ENCODE measurements at places on chromosomes 13 and 19. TPM values are rescaled to one million over a fixed set of nuclear protein-coding genes. Genes with fewer than 3 reads are reported as not detected.

PNMA8A gene
- total RNA-seq: not detected

SIGLEC8 gene
- total RNA-seq: not detected

DNAJC3 gene
- 26.2 TPM for total RNA-seq

RASAL3 gene
- total RNA-seq: 80.0 TPM

GARRE1 gene
- 31.0 TPM for total RNA-seq

LSM7 gene
- 103 TPM for total RNA-seq

LIM2 gene
- not detected for total RNA-seq

COMP gene
- not detected for total RNA-seq

FAM98C gene
- 29.3 TPM for total RNA-seq

ZNF136 gene
- 41.7 TPM for total RNA-seq

PRR20A gene
- total RNA-seq: not detected

Data from CD8-positive, alpha-beta T cell (primary cell).